ENCODE measurements at places on chromosomes 5 and 9.

- DNase-seq: no peak
These were observed 19.8 kb downstream of the FAM151B start for GRCh38 chr5:80507663-80508062.

GRCh38 chr5:8349855-8350254 is 480.9 kb downstream of the MTRR start:
- DNase-seq: no peak

DNA sequence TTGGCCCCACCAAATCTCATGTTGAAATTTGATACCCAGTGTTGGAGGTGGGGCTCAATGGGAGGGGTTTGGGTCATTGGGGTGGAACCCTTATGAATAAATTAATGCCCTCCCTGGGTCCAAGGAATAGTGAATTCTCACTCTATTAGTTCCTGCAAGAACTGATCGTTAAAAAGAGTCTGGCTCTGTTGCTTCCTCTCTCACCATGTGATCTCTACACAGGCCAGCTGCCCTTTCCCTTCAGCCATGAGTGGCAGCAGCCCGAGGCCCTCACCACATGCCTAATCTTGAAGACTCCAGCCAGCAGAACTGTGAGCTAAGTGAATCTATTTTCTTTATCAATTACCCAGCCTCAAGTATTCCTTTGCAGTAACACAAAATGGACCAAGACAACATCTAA is 106.0 kb downstream of the CAAP1 start:
- no peak for DNase-seq

- DNase-seq: peak; percentile 52
These were observed 16.3 kb downstream of the NMRK1 start for GRCh38 chr9:75071530-75072122.

- peak; percentile 10 for DNase-seq
These were observed 184.3 kb downstream of the CTNND2 start for GRCh38 chr5:11719888-11720481.

GRCh38 chr9:97627624-97628023 is 5.5 kb downstream of the TSTD2 start:
- DNase-seq: no peak

DNA sequence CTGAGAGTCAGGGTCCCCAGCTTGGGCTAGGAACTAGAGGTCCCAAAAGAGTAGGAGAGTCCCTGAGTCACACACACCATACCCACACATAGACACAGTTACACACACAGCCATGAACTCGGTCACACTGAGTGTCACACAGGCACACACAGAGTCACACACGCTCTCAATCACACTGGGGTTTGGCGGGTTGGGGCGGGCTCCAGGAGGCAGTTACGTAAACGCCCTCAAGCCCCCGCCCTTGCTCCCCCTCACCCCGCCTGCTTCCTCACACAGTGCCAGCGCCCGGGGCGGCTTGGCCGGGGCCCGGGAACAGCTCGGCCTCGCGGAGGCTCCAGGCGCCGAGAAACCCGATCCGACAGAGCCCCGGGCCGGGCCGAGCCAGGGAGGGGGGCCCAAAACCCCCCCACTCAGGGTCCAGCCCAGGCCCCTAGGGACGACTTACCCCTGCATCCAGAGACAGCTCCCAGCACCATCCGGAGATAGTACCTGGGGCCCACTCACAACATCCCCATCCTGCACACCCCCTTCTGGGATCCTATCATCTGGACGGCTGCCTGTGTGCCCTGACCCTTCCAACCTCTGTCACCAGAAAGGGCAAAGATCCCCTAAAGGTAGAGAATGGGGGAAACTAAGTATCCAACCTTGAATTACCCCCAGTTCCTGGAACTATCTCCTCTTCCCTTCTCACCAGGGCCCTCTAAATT is 3.5 kb upstream of the CNTFR start:
- no peak for DNase-seq

GRCh38 chr5:33223563-33224284 is 217.0 kb upstream of the TARS1 start:
- no peak for DNase-seq

DNA sequence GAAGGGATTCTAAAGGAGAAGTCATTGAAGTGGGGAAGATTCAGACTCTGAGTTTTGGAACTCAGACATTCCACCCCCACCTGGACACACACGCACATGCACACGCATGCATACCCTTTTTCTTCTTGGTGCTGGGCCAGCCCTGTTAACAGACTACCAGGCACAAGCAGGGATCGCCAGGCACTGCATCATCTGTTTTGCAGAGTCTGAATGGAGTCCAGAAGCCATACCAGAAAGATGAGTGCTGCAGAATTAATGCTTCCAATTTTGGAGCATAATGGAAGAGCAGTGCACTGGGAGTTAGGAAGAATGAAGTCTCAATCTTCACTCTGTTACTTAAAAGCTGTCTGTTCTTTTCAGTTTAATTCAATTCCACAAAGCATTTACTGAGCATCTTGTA is 95.5 kb downstream of the PDE8B start:
- DNase-seq: no peak

- DNase-seq: no peak
These were observed 114.5 kb upstream of the NR5A1 start for GRCh38 chr9:124621371-124622328.

DNA sequence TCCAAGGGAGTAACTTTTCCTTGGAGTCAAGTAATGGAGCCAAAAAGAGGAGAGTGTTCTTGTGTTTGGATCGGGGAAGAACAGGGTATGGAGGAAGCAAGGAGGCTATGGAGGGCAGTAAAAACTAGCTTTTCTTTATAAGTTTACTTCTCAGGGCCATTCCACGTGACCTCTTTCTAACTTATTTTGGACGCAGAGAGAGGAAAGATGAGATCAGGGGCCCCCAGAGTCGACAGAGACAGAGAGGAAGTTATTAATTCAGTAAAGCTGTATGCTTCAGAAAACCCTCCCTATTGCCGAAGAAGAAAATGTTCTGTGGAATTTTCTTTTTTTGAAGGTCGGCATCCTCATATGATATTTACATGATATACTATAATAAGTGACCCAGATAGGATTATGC is 233.8 kb upstream of the MPDZ start:
- no peak for DNase-seq

DNA sequence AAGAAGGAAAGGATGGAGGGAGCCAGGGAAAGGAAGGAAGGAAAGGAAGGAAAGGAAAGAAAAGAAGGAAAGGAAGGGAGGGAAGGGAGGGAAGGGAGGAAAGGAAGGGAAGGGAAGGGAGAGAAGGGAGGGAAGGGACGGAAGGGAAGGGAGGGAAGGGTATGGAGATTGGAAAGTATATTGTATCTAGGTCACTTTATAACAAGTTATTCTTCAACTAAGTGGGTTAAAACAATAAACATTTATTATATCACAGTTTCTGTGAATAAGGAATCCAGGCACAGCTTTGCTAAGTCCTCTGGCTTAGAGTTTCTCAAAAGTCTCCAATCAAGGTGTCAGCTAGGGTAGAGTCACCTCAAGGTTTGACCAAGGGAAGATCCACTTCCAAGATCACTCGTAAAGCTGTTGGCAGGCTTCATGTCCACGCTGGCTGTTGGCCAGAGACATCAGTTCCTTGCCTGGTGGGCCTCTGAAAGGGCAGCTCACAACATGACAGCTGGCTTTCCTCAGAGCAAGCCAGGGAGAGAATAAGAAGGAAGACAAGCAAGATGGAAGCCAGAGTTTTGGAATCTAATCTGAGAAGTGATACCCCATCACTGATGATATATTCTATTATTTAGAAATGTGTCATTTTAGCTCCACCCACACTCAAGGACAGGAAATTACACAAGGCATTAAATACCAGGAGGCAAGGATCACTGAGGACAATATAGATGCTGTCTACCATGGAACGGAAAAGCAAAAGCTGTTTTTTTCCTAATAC is 105.1 kb downstream of the DEPDC1B start:
- DNase-seq: no peak

GRCh38 chr9:134503301-134504105 is 138.1 kb upstream of the COL5A1 start:
- no peak for DNase-seq

- no peak for DNase-seq
These were observed 17.6 kb downstream of the RAPGEF1 start for GRCh38 chr9:131722255-131722654.

GRCh38 chr5:11733840-11734192 is 170.4 kb downstream of the CTNND2 start:
- DNase-seq: no peak

DNA sequence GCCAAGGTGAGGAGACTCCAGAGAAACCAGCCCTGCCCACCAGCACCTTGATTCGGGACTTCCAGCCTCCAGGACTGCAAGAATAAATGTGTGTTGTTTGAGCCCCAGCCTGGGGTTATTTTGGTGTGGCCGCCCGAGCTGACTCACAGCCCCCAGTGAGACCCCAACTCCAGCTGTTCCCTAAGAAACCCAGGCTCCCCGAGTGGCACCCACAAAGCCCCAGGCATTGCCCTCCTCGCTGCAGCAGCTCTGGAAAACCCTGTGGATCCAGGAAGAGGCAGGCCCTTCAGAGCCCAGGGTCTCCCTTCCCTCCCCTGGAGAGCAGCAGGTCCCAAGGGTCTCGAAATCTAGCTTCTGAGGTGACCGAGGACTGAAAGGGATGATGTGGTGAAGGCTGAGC is 69.2 kb upstream of the PPP1R26 start:
- DNase-seq: no peak

DNA sequence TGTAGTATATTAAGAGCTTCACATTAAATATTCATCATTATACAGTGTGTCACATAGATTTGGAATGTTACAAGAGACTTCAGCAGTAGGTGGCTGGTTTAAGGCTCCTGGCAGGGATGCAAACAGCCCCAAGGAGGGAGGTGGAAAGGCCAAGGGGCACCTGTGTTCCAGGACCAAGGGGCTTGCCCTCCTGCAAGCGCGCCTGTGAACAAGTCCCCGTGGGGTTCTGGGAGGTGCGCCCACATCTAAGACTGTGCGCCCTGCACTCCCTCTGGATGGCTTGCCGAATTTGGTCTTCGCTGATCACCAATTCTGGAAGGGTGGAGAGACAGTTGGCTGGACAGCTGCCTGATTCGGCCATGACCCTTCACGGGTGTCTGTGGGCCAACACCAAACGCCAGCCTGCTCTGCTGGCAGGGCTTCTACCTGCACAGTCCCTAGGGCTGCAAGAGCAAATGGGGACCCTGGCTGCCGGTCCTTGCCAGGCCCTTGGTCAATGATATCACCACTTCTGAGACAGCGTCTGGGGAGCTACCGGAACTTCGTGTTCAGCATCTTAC is 12.1 kb upstream of the SLC25A51 start:
- DNase-seq: no peak

- no peak for DNase-seq
These were observed 647.8 kb downstream of the TAF11L14 start for GRCh38 chr5:18281947-18282581.

DNA sequence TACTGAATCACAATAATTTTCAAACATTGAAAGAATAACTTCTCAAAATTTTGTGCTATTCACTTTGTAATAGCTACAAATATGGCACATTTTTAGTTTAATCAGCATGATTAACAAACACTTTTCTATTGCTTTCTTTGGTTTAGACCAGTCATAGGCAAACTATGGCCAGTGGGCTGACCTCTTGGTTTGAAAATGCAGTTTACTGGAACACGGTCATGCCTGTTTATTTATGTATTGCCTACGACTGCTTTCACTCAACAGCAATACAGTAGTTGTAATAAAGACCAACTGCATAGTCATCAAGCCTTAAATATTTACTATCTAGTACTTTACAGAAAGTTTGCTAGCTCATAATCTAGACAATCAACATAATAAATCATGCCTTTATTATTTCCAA is 810.8 kb downstream of the TLE1 start:
- no peak for DNase-seq

- DNase-seq: no peak
These were observed 276.4 kb downstream of the FBXL7 start for GRCh38 chr5:15776346-15776745.

GRCh38 chr5:145551714-145552113 is 283.4 kb downstream of the PRELID2 start:
- no peak for DNase-seq

- no peak for DNase-seq
These were observed 78.2 kb downstream of the EFNA5 start for GRCh38 chr5:107592515-107592914.

DNA sequence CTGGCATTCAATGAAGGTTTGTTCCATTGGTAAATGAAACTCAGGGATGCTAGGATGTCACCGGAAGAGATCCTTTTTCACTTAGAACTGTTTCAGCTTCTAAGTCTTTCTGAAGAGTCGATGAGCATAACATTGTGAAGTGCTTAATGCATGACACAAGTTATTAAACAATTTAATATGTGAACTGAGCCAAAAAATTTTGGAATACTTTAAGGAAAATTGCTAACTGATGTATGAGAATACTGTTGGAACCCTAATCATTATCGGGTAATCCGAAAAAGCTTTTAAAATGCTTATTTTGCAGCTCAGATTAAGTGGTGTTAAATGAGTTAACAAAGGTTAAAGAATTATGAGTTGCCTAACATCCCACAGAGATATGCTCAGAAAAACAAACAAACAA is 34.9 kb downstream of the DMRT2 start:
- DNase-seq: no peak

GRCh38 chr9:102587281-102587680 is 407.9 kb upstream of the CYLC2 start:
- no peak for DNase-seq

- no peak for DNase-seq
These were observed 128.5 kb downstream of the LRRC70 start for GRCh38 chr5:62707131-62707530.

GRCh38 chr9:90881648-90882047 is 80.0 kb downstream of the SYK start:
- DNase-seq: no peak

DNA sequence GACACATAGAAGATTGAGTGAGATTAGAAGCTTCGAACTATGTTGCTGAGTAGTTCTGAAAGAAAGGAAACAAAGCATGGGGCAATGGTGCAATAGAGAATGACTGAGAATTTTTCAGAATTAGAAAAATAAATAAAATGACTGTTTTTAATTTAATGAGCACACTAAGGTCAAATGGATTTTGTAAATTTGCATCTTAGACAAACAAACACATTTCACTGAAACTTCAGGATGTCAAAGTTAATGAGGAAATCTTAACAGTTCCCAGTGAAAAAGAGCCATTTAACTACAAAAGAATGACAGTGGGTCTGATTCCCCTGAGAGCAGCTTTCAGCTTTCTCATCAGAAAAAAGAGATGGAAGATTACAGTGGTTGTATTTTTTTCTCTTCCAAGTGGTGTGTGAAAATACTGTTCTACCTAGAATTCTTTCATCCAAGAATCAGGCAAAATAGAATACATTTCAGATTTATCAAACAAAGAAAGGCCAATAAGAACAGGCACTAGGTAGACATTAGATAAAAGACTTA is 591.9 kb downstream of the SEMA5A start:
- DNase-seq: no peak

DNA sequence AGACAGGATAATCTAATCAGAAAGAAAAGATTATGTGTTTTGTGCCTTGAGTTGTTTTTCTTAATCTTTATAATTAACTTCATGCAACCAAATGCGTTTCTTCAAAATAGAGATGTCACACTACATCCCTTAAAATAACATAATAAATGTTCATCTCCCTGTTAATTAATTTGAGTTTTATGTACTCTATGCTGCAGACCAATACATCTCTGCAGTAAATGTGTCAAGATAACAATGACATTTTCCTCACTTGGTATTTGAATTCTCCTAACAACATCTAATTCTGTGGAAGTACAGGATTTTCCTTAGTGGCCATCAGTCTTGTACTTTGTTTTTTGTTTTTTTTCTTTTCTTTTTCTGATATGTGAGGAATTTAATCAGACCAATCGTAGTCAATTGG is 279.2 kb upstream of the TYRP1 start:
- DNase-seq: no peak

Measured in activated CD4-positive, alpha-beta T cell treated with anti-CD3 and anti-CD28 coated beads, Interleukin-2, amount 10 ng/mL, durations not matched to agents 7 days and 5 days (primary cell).